A172 (cell line): ENCODE measurements at places on chromosomes 12 and 14. TPM values are rescaled to one million over a fixed set of nuclear protein-coding genes. Genes with fewer than 3 reads are reported as not detected.
A peak's percentile ranks its signal among the peaks of the same experiment; 100 is the strongest.

DNA sequence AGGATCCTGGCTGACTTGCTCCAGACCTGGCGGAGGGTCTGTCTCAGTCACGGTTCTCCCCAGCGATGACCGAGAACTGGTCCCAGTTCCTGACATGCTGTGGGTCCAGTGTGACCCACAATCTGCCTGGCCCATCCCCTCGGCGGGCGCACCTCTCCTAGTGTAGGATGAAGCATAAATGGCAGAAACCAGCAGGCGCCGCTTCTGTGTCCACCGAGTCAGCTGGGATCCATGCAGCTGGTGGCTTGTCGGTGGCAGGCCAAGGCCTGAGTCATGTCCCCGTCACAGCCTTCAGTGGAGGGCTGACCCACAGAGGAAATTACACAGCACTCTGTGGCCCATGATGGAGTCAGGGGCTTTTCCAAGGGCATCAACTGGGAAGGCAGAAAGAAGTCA lies 38.5 kb downstream of the NFKBIA start:
- DNase-seq, result peak; percentile 37

GRCh38 chr14:40894846-40895245 lies 711.8 kb upstream of the LRFN5 start:
- no peak for DNase-seq

DNA sequence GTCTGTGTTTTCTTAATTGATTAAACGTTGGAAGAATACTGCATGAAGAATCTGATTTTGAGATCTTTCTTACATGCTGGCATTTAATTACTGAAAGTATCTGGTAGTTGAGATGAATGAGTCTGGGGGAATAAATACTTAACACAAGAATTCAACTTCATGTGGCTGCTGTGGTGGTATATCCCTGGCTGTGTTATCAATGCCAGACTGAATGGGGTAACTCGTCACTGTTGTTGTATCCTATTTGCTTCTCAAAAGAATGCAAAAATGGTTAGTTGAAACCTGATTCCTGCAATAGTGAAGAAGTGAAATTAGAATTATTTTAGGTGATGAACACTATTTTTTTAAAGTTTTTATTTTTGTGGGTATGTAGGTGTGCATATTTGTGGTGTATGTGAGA lies 72.5 kb downstream of the HMGA2 start:
- no peak for DNase-seq

TCHP gene
- total RNA-seq, result 17.6 and 21.9 TPM in 2 replicates

TMTC2 gene
- total RNA-seq, result 2.1 and 2.4 TPM in 2 replicates

LAG3 gene
- total RNA-seq, result not detected in 2 replicates

DIO2 gene
- 22.4 and 40.5 TPM in 2 replicates for total RNA-seq

USP15 gene
- 28.4 and 43.3 TPM in 2 replicates for total RNA-seq
